ENCODE measurements at places on chromosomes 7 and 10.

DNA sequence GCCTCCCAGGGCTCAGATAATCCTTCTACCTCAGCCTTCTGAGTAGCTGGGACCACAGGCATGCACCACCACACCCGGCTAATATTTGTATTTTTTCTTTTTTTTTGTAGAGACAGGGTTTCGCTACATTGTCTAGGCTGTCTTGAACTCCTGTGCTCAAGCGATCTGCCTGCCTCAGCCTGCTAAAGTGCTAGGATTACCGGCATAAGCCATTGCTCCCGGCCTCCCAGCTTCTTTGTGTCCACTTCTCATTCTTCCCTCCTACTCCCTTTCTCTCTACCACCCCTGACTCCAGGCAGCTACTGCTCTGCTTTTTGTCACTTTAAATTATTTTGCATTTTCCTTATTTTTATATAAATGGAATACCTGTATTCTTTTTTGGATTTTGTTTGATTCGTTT is 83.4 kb downstream of the PALS2 start:
- no peak for DNase-seq

- no peak for DNase-seq
Measured at GRCh38 chr7:129636641-129637040, 25.1 kb downstream of the NRF1 start.

DNA sequence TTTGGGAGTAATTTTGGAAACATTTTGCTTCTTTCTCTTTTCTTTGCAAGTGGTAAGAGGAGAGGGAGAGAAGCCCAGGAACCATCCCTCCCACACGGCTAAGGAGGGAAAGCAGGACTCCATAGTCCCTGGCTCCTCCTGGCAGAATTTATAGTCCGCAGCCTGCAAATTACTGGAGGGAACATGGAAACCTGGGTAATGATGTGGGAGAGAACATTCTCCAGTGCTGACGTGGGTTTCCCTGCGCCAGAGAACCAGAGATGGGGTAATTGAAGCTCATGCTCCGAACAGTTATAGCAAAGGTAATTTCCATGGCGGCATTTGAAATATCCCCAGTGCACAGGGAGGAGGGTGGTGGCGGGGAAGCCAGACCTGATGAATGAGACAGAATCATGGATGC is 320.4 kb downstream of the RPS24 start:
- no peak for DNase-seq

DNA sequence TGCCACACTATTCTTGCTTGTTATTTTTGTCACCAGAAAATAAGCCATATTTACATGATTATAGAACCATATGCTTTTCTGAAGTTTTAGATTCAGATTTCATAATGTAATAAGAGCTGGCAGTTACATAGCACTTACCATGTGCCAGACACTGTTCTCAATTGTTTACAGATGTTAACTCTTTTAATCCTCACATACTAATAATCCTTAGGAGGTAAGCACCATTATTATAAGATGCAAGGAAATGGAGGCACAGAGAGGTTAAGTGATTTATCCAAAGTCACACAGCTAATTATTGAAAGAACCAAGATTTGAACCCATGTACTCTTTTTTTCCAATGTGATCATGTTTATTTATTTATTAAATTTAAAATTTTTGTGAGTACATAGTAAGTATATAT is 57.2 kb downstream of the CREB5 start:
- DNase-seq, result no peak

DNA sequence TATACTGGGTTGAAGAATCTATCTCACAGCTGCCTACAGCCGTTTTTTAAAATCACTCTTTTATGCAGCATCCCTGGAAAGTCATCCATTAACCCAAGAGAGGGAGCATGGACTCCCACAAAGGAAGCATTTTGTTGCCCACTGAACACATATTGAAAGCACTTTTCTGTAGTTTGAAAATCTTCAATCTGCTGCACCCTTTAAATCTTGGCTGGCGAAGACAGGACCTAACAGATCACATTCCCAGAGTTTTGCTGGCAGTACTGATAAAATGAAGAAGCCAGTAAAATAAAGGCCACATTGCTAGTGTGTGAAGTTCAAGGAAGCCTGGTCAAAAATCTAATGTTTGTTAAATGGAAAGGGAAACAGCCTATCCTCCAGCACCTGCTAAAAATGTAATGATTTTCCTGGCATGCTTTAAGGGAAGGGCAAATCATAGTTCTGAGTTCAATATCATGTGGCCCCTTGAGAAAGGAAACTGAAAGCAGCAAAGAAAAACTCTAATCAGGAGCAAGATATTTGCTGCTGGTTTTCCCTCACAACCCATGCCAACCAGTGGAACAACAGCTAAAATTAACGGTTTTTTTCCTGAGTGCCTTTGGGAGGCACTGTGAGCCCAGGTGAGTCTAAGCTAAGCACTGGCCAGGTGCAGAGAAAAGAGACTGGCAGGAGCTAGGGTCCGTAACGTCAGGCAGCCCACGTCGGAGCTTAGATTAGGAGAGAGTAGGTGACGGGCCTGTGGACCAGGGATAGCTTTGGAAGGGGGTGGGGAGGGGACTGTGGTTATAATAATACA is 97.9 kb upstream of the PALS2 start:
- DNase-seq, result no peak

DNA sequence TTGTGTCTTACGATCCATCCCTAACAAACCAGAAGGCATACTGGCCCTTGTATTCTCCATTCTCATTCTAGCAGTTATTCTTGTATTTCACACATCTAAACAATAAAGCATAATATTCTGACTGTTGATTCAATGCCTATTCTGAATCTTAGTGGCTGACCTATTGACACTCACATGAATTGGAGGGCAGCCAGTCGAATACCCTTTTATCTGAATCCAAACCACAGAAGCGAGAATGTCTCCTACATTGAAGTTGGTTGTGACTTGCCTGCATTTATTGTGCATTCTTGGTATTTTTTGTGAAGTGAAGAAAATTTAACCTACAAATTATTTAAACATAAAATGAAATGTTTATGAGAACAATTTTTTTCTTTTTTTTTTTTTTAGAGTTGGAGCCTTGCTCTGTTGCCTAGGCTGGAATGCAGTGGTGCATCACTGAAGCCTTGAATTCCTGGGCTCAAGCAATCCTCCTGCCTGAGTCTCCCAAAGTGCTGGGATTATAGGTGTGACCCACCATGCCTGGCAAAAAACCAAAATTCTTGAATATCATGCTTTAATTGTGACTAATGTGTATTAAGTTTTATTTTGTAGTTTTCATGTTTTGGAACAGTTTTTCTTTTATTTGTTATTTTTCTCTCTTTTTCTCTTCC is 22.7 kb downstream of the EXOC4 start:
- DNase-seq, result no peak

DNA sequence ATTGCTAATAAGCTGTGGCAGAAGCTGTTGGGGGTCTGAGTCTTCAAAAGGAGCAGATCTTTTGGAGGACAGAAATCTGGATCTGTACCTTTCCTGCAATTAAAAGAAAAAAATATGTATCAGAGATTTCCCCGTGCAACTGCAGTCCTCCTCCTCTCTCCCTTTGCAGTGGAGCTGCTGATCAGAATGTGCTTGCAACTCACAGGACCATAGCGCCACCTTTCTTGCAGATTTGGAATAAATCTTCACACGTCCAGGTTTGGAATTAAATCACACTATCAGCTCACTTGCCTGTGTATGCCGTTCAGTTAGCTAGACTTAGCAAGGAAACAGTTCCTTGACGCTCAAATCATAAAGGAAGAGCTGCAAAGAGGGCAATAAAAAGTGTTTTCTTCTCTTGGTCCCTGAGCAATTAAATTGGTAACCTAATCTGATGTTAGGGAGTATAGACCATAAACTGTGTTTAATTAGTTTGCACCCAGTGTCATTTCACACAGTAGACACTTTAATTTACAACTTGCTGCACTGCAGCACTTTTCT is 77.4 kb downstream of the PON1 start:
- DNase-seq, result peak; percentile 52

GRCh38 chr7:16007911-16008310 is 321.4 kb upstream of the MEOX2 start:
- DNase-seq, result no peak

DNA sequence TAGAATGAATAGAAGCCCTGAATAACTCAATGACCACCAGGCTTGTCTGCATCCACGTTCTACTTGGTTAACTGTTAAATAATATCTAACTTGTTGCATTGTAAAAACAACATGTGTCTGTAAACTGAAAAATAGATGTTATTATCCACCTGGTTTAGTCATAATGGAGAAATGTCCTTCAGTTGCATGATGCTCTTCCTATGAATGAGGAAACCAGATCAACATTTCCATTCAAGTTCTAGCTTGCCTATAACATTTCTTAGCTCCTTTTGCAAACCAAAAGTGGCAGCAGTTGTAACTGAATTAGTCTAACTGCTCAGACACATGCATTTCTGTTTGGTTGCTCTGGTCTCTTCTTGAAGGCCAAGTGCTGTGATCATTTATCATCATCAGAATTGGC is 62.9 kb upstream of the BET1 start:
- DNase-seq, result no peak

- no peak for DNase-seq
Measured at GRCh38 chr10:23692736-23693135, 253.9 kb downstream of the OTUD1 start.

DNA sequence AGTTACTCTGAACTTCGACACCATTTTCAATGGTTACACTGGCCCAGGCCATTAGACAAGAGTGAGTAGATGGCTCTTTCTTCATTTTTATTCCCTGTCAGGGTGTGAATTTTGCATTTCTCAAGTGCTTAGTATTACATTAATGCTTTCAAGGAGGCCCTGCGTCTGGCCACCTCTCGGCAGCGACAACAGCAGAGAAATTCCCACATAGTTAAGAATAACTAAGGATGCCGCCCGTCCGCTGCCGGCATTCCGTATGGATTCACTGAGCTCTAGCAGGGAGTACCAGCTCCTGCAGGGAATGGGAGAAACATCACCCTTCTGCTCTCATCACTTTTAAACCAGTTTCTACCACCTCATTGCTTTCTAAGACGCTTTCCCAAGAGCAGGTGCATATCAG is 153.6 kb downstream of the TCERG1L start:
- DNase-seq, result no peak

DNA sequence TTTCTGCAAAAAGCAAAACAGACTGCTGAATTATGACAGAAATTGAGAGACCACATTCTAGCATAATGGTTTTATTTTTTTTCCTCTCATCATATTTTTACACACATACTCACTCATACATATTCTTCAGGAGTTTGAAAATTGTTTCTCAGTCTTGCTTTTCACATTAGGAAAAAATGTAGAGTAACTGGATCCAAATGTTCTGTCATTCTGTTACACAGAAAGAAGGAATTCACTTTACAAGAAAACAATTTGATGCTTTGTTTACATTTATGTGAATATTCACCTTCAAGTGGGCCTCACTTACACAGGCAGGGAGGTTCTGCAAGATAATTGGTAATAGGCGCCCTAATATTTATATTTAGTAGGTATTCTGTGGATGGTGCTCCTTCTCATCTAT is 82.0 kb downstream of the ARL4A start:
- DNase-seq, result no peak

DNA sequence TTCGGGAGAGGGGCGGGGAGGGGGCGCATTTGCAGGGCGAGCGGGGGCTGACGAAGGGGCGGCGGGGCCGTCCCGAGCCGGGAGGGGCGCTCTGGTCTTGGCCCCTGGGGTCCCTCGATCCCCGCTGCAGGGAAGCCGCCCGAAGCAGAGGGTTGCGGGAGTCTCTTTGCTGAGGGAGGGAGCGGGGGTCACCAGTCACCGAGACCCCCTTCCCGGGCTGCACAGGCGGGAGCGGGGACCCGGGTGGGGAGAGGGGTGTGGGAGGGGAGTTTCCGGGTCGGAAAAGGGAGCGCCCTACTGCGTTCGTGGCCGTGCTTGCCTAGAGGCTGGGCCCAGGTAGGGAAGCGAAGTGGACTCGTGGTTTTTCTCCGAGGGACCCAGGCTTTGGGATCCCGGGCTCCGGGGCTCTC is 422 bp downstream of the AP1S1 start:
- DNase-seq, result no peak

GRCh38 chr10:65620404-65621048 is 1305.3 kb upstream of the LRRTM3 start:
- DNase-seq, result no peak

DNA sequence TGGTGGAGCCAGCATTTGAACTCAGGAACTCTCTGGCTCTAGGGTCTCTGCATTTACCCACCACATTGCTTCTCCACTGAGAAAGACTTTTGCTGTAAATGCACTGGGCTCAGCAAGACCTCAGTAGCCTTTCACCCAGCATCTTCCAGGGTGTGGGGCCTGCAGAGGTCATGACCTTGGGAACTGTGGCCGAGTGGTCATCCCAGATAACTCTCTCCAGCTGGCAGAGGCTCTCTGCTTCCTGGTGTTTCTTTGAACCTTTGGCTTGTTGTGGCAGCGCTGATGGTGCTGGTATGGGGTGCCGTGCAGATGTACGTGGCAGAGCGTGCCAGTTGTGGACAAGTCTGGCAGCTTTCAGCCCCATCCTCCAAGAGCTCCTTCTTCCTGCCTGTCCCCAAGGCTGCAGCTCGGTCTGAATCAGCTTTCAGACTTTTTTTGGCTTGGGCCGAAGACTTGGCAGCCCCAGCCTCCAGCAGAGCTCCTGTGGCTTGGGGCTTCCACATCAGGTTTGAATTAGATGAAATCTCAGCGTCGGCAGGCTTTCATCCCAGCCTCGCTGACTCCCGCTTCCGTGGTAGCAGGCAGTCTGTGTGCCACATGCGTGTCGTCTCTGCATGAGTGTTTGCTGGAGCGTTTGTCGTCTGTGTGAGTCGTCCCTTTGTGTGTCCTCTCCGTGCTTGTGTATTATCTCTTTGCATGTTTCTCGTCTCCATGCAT is 21.5 kb downstream of the ADAMTS14 start:
- DNase-seq, result peak; percentile 81

DNA sequence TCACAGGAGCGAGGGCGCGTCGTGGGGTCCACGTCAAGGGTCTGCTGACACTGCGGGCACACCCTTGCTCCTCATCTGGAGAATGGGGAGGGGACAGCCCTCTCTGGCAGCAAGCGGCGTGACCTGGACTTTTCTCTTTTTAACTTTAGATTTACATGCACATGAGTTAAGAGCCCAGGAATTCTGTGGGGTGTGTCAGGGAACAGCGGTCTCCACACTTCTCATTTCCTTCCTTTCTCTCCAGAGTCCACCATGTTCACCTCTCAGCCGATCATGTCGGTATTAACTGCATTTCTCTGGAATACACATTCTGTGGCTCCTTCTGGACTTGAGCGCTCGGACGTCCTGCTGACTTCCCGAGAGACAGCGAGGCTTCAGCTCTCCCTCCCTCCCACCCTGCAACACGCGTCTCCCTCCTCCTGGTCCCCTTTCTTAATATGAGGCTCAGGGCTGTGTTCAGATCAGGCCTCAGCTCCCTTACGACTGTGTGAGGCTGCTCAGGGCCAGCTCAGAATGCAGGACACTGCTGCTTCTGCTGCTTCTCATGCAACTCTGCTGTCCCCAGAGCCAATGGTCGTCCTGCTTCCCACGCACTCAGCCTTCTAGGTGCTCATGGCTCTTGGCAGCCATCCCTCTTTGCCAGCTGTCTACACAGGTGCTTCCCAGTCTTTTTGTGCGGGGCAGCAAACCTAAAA is 261.3 kb downstream of the ELFN1 start:
- DNase-seq, result no peak

Measured in right forelimb (tissue), 1 donor.